IPS DF 19.7 (cell line): ENCODE measurements at places on chromosomes 2 and 18.

- DNase-seq, result no peak
Observed at GRCh38 chr2:1731963-1732768, 12.1 kb downstream of the PXDN start.

DNA sequence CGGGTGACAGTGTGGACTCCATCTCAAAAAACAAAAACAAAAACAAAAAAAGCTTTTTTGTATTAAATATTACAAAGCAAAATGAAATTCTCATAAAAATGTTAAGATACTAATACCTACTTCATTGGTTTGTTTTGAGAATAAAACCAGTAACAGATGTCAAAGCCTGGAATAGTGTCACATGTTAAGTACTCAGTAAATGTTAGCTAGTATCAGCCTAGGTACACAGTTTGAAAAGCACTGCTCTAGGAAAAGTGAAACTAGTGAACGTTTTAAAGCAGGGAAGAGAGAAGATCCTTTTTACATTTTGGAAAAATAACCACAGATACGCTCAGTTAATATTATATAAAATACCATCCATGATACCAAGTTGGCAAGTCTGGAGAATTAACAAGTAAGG lies 37.1 kb upstream of the ADAM17 start:
- no peak for DNase-seq

- DNase-seq, result no peak
Observed at GRCh38 chr2:231883468-231883881, 42.7 kb downstream of the NPPC start.

DNA sequence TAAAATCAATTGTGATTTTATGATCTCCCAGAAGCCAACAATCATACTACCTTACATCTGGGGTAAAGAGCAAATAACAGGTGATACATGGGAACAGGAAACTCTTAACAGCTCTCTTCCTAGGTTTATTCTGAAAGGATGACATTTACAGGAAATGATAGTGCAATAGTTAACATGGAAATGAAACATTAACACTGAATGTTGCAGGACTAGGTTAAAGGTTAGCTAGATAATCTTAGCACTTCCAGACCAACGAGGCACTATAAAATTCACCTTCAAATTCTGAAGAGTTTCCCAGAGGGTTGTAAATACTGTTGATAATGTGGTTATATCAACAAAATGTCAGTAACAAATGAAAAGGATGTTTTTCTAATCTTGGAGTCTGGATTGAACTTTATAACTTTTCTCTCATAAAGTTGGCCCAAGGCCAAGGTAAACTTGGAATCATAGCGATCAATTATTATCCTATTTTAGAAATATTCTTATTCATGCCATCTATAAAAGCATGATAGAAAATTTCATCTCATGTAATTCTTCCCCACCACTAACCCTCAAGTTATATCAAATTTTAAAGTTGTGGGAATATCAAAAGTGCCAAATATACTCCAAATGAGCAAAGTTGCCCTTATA lies 32.9 kb upstream of the GCG start:
- no peak for DNase-seq

- no peak for DNase-seq
Observed at GRCh38 chr2:151975460-151976414, 123.1 kb downstream of the CACNB4 start.

DNA sequence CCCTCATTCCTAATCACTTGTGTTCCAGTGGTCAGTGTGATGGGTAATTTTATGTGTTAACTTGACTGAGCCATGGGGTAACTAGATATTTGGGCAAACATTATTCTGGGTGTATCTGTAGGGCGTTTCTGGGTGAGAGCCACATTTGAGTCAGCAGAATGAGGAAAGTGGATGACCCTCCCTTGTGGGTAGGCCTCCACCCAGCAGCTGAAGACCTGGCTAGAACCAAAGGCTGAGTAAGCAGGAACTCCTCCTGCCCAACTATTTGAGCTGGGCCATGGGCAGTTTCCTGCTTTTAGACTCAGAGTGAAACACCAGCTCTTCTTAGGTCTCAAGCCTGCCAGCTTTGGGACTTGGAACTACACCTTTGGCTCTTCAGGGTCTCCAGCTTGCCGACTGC lies 141.8 kb downstream of the ACKR3 start:
- no peak for DNase-seq

DNA sequence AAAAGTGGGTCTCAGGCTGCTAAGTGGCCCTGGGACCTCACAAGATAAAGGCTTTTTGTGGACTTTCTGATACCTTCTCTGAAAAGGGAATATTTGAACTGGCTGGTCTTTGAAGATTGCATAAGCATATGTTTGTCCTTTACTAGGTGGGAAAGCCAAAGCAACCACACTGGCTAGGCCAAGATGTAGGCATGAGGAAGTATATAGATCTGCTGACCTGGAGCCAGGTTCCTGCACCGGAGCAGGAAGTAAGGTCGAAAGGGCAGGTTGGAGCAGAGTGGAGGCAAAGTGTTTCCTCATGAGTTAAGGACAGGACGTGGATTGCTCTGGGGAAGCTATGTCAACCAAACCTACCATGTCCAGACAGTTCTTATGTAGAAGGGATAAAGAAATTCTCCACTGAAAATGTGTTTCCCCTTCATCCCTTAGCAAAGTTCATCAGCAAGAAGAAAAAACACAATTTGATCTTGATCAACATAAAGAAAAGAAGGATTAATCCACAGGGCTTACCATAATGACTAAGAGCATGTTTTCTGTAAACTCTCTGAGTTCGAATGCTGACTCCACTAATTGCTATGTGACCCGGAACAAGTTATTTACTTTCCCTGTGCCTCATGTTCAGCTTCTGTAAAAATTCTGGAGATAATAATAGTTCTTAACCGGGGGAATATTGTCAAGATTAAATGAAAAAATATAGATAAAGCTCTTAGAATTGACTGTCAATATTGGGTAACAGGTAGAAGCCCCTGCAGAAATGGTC lies 156.1 kb upstream of the SRD5A2 start:
- no peak for DNase-seq

DNA sequence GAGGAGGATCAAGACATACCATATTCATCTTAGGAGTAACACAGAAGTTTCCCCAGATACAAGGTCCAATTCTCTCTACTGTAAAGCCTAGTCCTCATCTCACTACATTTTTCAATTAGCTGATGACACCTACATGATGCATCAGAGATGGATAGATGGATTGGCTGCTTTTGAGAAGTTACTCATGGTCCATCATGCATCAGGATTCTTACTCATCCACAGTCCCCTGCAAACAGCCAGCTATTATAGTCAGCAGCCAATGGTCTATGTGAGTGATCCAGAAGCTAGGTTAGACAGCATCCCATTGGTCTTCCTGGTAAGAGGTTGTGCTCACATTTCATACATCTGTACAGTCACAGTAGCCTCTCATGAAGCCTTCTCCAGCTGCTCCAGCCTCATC lies 154.5 kb upstream of the NRP2 start:
- DNase-seq, result no peak

DNA sequence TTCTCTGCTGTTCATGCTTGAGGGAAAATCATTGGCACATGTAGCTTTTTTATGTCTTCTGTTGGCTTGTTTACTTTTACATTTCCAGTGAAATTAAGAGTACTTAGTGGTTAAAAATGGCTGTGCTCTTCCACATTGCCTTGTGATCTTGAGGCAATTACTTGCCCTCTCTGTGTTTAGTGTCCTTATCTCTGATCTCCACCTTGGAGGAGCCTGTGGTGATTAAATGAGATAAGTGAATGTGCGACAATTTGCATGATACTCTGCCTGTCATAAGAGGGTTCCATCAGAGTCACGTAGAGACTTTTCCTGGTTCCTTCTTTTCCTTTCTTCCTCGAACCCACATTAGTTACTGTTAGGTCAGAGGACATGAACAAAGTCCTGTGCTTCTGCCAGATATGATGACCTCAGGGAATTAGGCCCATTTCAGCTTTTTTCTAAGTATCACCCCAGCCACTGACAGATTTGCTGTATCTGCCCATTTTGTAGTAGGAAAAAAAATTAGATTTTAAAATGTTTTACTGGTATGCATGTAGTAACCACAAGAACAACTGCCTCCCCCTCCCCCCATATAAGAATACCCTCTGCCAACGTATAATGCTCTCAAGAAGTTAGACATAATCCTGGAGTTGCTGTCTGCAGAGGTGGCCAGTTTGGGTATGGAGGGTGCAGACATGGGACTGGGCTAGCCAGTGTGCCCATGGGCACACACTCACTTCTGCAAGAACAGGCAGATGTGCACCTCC lies 51.9 kb downstream of the TET3 start:
- no peak for DNase-seq

DNA sequence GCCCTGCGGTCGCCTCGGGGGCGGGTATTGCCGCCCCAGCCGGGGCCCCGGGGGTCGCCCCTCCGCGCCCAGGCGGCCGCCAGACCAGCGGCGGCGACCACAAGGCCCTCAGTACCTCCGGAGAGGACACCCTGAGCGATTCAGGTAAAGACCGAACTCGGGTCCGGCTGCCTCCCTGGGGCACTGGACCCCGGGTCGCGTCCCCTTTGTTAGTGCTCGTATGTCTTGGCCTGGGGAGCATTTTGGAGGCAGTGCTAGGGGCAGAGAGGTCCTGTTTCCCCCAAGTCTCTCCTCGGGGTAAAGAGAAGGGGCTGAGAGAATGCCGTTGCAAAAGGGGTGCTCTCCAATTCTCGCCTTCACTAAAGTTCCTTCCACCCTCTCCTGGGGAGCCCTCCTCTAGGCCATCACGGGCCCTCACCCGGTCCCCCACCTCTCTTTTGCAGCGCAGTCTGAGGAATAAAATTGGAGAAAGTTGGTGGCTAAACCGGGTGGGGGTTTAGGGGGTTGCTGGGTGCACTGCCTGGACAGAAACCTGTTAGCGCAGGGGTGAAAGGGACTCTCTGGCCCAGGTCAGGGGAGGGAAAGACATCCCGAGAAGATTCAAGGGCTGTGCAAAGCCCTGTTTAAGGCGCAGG lies 2.5 kb downstream of the MYCN start:
- no peak for DNase-seq

DNA sequence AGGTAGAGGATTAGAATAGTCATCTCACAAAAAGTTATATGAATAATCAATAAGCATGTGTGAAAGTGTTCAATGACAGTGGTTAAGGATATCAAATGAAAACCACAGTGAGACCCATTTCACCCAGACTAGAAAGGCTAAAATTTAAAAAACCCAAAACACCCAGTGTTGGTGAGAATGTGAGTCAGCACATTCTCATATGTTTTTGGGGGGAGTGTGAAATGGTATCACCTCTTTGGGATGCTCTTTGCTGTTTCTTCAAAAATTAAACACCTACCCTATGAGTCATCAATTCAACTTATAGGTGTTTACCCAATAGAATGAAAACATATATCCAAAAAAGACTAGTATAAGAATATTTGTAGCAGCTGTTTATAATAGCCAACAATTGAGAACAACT lies 69.8 kb downstream of the MAP3K20 start:
- DNase-seq, result no peak

- DNase-seq, result peak; percentile 69
Observed at GRCh38 chr2:36459725-36460137, 104.2 kb downstream of the CRIM1 start.

- DNase-seq, result no peak
Observed at GRCh38 chr2:192010073-192010472, 163.2 kb upstream of the CAVIN2 start.

GRCh38 chr18:63126134-63127069 lies 193.2 kb downstream of the BCL2 start:
- no peak for DNase-seq

GRCh38 chr2:123073371-123073770 lies 951.7 kb upstream of the CNTNAP5 start:
- DNase-seq, result no peak

- DNase-seq, result no peak
Observed at GRCh38 chr2:174322149-174322548, 12.6 kb upstream of the SP9 start.

GRCh38 chr2:182503886-182504285 lies 77.0 kb upstream of the PDE1A start:
- no peak for DNase-seq

DNA sequence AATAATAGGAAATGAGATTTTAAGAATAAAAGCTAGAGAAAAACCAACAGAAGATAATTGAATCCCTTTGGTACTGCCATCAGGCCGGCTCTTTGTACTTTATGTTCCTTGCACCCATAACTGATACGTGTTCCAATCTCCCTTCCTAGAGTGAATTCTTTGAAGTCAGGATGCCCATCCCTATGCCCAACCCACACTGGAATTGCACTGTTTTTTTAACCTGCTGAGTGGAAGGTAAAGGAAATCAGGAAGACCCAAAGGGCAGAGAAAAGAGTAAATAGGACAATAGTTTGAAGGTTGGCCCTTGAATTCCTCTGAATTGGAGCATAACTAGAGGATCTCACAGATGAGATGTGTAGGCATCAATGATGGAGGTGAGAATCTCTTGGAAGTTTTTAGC lies 4.4 kb upstream of the ATG16L1 start:
- DNase-seq, result no peak

- DNase-seq, result no peak
Observed at GRCh38 chr2:224952936-224953657, 89.2 kb downstream of the DOCK10 start.

DNA sequence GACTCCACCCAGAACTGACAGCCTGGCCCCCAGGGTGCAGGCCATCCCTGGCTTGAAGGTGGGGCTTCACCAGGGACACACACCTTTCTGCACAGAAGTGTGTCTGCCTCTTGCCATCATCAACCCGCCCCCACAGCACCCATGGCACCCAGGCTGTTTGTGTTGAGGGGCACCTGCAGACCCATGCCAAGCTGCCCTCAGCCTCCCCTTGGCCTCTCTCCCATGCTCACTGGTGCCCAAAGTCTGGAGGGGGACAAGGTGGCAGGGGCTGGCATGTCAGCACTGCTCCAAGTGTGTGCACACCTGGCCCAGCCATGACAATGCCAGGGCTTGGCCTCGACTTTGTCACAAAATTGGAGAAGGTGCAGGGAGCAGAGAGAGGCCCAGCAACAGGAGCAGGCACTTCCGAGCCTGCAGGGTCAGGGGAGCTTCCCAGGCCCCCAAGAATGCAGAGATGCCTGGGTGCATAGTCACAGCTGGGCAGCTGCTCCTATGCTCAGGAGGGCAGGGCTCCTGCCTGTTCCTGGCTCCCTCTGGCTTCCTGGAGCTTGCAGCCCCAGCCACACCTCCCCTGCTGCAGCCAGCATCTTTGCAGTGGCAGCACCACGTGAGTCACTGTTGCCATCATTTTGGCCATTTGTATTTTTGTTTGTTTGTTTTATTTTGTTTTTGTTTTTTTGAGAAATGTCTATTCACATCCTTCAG lies 280.6 kb upstream of the UBE2E3 start:
- DNase-seq, result no peak

GRCh38 chr2:54605836-54606235 lies 117.6 kb upstream of the EML6 start:
- no peak for DNase-seq

- no peak for DNase-seq
Observed at GRCh38 chr2:136538489-136538888, 226.9 kb upstream of the THSD7B start.
